NCI-H1694 (cell line): ENCODE measurements at places on chromosomes 6 and 20.

DNA sequence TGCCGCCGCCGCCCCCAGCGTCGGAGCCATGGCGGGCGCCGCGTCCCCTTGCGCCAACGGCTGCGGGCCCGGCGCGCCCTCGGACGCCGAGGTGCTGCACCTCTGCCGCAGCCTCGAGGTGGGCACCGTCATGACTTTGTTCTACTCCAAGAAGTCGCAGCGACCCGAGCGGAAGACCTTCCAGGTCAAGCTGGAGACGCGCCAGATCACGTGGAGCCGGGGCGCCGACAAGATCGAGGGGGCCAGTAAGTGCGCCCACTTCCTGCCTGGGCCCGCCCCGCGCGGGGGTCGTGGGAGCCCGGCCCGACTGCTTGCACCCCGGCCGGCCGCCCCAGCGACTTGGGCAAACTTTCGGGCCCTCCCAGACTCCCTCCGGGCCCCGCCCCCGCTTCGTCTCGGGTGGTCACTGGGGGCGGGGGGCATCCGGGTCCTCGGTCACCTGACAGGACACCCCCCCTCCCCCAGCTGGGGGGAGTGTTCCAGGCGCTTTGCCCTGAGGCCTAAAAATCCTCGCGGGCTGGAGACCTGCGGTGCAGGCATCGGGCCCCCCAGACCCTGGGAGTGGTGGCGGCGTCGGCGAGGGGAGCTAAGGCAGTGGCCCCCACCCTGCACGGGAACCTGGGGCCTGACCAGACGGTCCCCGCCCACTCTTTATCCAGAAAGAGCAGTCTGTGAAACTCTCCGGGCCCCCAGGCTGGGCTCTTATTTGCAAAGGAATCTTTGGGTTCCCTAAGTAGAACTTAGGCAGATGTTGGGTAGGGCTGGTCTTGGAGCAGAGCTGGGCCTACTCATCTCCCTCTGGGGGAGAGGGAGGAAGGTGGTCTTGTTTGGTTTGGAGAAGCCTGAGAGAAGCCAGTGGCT lies 501 bp downstream of the PLCG1 start:
- DNase-seq: peak; percentile 6

- no peak for DNase-seq
Observed at GRCh38 chr6:117396228-117396627, 29.5 kb downstream of the ROS1 start.

DNA sequence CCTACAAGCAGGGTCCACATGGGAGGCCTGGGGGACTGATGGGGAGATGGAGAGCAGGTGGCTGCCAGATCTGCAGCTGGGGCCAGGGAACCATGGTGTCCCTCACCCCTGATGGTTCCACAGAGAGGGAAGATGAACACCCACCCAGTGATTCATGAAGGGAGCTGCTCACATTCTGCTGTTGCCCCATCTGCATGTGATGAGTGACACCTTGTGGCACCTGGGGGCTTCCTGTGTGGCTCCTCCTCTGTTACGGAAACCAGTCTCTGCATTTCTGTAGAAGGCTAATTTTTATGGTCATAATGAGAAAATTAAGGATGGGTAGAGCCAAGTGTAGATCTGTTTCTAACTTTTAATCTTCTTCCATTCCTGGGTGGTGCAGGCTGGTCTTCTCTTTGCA lies 217.1 kb downstream of the SMOC2 start:
- DNase-seq: no peak

DNA sequence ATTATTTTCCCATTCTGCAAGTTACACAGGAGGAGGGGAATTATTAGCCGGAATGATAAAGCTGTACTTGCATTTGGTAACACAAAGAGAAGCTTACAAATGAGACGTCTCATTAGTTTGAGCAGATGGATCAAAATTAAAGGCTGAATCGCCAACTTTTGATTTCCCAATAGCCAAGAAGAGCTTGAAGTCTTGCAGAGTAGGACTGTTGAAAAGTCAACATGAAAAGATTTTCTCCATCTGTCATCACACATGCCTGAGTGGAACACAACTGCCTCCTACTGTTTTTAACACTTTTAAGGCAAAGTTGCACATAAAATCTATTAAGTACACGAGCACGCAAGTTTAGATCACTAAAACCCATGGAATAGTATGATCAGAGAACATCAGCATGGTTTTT lies 176.2 kb downstream of the ASCC3 start:
- peak; percentile 4 for DNase-seq

DNA sequence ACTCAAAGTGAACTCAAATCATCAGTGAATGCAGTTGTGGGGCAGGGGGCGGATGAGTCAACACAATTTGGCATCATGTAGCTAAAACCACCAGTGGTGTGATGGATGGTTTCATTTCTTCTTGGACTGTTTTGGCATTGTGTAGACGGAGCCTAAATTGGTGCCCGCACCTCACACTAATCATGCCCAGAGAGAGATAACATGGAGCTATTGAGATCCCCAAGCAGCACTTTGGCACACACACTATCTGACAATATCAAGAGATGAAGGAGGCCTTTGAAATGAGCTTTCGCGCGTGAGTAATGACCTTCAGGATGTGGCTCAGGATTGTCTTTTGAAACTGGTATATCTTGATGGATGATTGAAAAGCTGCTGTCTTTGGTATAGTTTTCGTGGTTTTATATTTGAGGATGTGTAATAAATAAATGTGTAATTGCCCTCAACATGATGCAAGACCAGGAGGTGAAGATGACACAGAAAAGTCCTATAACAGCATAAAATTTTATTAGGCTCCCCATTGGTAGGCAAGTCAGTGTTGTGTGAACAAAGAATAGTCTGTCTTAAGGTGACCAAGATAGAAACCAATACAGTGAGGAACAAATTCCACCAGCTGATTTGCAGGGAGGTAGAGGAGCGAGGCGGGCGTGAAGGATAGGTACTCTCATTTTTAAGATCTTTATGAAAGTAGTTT lies 174.2 kb downstream of the TSHZ2 start:
- DNase-seq: no peak

GRCh38 chr20:47167846-47168245 lies 188.7 kb downstream of the ZMYND8 start:
- no peak for DNase-seq

- DNase-seq: no peak
Observed at GRCh38 chr6:144757730-144758129, 472.6 kb downstream of the UTRN start.

DNA sequence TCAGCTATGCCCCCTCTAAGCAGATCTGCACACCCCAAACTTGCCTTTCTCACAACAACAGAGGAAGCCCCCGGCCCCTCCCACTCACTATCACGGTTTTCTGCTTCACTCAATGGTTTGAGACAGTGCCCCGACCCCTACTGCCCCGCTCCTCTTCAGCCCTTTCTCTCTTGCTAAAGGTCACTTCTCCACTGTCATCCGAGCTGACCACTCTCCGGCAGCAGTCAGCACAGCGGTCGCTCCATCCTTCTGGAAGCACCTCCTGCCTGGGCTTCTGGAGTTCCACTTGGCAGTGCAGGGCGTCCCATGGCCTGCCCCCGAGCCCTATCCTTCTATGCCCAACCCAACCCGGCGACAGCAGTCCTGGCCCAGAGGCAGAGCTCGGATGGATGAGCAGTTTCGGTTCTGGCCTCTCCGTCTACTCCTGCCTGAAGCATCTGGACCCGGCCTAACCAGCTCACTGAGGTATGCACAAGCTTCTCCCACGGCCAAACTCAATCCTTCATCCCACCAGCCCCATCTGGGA lies 4.1 kb downstream of the CTSZ start:
- DNase-seq: no peak

DNA sequence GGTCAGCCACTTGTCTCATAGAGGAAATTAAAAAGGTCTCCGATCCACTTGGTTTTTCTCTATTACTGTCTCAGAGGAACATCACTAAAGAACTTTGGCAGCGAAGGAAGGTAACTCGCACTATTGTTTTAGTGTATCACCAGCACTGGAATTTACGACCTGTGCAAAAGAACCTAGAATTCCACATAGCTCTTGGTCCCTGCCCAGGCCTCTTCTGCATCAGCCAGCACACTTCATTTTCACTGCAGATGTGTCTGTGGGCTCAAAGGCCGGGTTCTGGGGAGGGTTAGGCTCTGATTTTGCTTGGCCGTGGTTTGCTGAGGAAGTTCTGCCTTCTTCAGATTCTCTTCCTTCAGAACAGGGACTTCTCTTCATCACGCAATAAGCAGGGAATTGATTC lies 102.8 kb upstream of the TMEM181 start:
- no peak for DNase-seq

- DNase-seq: no peak
Observed at GRCh38 chr6:140897804-140898573, 1234.7 kb upstream of the GJE1 start.

DNA sequence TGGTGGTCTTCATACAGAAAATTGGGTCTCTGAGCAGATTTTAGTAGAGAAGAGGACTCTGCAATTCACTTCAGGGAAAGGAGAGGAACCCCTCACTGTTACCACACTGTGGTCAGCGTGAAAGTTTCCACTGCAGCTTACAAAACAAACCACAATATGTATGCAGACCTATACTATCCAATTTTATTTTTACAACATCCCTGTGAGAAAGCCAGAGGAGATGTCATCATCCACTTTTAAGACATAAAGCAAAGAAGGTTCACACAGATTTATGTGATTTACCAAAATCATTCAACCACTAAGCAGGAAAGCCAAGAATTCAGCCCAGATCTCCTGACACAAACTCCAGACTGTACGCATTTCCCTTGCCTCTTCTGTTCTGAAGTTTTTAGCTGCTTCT lies 442.4 kb downstream of the FRK start:
- DNase-seq: no peak

GRCh38 chr6:106253731-106254130 lies 71.8 kb downstream of the ATG5 start:
- no peak for DNase-seq

- DNase-seq: no peak
Observed at GRCh38 chr6:112562301-112563231, 215.4 kb downstream of the RFPL4B start.

GRCh38 chr6:20365456-20365855 lies 36.2 kb upstream of the E2F3 start:
- no peak for DNase-seq

GRCh38 chr6:75280131-75280855 lies 4.3 kb downstream of the TMEM30A start:
- no peak for DNase-seq

DNA sequence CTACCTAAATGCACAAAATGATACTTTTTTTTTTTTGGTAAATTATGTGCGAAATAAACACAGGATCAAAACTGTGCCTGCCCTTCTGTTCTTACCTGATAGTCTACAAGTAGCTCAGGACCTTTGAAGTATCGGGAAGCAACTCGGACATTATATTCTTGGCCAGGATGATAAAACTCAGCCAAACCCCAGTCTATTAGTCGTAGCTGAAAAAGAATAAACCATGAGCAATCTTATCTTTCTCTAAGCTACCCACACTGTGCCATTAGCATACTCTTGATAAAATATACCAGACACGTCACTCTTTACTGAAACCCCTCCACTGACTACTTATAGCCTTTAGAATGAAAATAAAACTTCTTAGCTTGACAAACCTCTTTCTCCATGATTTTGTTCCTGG lies 29.8 kb upstream of the TBC1D20 start:
- DNase-seq: no peak

DNA sequence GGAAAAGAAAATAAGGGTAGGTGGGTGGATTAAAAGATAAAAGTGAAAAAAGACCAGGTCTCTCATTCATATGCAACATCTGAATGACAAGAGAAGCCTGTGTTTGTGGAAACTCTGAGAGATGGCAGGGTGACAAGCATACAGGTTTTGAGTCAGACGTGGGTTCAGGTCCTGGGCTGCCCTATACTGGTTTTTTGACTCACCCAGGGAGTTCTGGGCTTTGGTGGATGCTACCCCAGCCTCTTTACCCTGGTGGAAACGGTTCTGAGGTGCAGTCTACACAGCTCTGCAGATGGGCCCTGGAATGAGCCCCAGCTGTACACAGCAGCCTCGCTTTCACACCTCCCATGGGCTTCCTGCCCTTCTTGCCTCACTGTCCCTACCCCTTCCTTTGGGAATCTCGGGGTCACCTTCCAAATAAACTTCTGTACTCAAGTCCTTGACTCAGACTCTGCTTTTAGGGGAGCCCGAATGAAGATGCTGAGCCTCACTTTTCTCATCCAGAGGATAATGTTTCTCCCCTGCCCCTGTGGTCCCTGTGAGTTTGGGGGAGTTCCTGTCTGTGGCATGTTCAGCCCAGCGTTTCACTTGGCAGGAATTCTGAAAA lies 77.7 kb upstream of the CLDN20 start:
- no peak for DNase-seq

DNA sequence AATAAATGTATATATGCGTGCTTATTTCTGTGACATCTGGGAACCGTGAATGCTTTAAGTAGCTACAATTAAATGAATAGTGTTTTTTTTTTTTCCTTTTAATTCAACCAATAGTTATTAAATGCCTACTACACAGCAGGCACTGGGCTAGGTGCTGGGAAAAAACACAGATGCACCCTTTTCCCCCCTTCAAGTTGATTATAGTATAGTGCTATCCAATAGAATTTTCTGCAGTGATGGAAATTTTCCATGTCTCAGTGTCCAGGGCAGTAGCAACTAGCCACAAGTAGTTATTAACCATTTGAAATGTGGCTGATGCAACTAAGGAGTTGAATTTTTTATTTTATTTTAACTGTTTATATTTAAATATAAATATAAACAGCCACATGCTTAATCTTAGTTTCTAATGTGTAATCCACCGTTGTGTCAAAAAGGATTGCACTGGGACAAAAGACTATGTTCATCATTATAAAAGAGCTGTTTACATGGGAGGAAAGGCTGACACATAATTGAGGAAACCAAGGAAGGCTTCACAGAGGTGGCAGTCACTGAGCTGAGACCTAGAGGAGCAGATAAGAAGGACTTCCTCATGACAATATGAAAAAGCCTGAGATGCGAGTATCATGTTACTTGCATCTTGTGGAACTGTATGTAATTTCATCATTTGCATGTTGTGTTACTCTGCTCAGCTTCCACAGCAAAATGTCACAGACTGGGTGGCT lies 261.2 kb upstream of the PLCB4 start:
- DNase-seq: no peak

- no peak for DNase-seq
Observed at GRCh38 chr6:148497257-148497656, 154.6 kb downstream of the SASH1 start.

GRCh38 chr6:139905404-139906052 lies 531.1 kb upstream of the CITED2 start:
- DNase-seq: no peak

GRCh38 chr6:89073014-89073620 lies 7.4 kb upstream of the PNRC1 start:
- no peak for DNase-seq

DNA sequence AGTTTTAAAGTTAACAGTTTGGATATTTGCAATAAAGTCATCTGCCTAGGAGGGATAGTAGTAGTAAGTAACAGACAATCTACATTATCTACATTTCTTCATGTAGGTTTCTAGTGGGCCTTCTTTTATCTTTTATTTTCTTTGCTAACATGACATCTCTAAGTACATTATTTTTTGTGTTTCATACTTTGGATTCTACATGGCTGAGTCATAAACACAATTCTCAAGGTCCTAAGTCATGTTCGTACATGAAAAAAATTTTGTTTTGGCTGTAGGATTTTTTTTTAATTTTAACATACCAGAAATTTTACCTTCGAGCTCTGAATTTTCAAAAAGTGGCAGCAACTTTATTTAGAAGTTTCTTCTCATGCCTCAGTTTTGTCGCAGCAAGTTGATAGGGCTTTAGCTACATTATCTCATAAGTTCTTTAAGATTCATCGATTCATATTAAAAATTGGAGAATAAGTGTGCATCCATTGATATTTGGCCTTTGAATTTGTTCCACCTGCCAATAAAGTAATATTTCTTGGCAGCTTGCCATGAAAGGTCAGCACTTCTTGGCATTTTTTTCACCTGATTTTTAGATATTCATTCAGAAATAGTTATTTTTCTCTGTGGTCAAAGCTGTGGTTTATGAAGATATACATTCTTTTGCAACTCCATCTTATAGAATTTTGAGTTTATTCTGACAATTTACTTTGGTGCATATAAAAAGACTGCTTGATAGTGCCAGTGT lies 146.2 kb downstream of the GRIK2 start:
- DNase-seq: no peak
